ENCODE measurements at places on chromosomes 2 and 18. TPM values are rescaled to one million over a fixed set of nuclear protein-coding genes. Genes with fewer than 3 reads are reported as not detected.

The ASB18 gene
- total RNA-seq, result not detected

GRCh38 chr2:230010501-230010900 lies 58.2 kb downstream of the SLC16A14 start:
- no peak for DNase-seq

DNA sequence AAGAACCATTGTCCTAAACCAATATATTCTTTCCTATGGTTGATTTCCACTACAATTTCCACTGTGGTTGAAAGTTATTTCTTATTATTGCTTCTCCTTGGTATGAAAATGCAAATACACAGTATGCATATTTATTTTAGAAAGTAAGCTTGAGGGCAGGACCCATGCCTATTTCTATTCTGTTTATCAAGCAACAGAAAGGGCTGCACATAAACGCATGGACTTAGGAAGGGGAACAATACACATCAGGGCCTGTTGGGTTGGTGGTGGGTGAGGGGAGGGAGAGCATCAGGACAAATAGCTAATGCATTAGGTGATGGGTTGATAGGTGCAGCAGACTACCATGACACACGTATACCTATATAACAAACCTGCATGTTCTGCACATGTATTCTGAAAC lies 20.7 kb downstream of the SLC4A3 start:
- no peak for DNase-seq

- DNase-seq, result no peak
Observed at GRCh38 chr2:119245076-119245840, 21.6 kb downstream of the STEAP3 start.
